Activated T-helper 1 cell treated with anti-CD3 and anti-CD28 coated beads, Interleukin-12 subunit alpha, Interleukin-12 subunit beta, Interleukin-2, Interleukin-4 antibody, amounts not matched to agents 30 ng/mL and 10 ng/mL and 1 ng/mL, durations not matched to agents 14 hours and 24 hours and 36 hours (primary cell): ENCODE measurements at places on chromosomes 6 and 20. TPM values are rescaled to one million over a fixed set of nuclear protein-coding genes. Genes with fewer than 3 reads are reported as not detected.
A peak's percentile ranks its signal among the peaks of the same experiment; 100 is the strongest.

DNA sequence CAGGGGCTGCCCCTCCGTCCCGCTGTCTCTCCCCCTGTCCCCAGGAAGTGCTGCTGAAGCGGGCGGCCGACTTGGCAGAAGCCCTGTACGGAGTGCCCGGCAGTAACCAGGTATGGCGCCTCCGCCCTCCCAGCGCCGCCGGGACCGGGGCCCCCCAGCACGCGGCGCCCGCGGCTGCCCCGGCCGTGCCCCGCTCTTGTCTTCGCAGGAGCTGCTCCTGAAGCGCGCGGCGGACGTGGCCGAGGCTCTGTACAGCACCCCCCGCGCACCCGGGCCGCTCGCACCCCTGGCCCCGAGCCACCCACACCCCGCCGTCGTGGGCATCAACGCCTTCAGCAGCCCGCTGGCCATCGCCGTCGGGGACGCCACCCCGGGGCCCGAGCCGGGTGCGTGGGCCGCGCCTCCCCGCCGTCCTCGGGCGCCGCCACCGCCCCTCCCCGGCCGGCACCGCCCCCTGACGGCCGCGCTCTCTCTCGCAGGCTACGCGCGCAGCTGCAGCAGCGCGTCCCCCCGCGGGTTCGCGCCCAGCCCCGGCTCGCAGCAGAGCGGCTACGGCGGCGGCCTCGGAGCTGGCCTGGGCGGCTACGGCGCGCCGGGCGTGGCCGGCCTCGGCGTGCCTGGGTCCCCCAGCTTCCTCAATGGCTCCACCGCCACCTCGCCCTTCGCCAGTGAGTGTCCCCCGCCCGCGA, 48.4 kb downstream of the CPXM1 start:
- peak; percentile 43 for DNase-seq

GRCh38 chr20:63234693-63235398, 859 bp upstream of the BIRC7 start:
- no peak for DNase-seq

The PIGT gene
- 89.8 and 90.6 TPM in 2 replicates for total RNA-seq

- no peak for DNase-seq
Observed at GRCh38 chr20:49862607-49863200, 50.1 kb downstream of the SLC9A8 start.

The TCF15 gene
- total RNA-seq: 0.13 TPM in 1 of 2 replicates, not detected in the other

DNA sequence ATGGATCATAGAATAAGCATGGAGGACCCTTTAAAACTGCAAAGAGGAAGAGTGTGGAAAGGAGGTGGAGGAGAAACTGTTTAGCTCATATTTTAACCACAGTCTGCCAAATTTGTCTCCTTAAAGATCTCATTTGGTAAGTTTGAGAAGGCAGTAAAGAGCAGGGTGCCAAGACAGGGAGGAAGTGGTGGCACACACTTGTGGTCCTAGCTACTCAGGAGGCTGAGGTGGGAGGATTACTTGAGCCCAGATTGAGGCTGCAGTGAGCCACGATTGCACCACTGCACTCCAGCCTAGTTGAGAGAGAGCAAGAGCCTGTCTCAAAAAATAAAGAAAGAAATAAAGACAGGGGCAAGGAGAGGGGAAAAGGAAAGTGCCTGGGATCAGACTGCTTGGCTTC, 16.8 kb upstream of the DCBLD1 start:
- DNase-seq: no peak

The SIM1 gene
- total RNA-seq: 0.02 and 0.13 TPM in 2 replicates

The MYL9 gene
- total RNA-seq: 0.26 TPM in 1 of 2 replicates, not detected in the other

GRCh38 chr6:86943819-86944407, 6.6 kb downstream of the HTR1E start:
- DNase-seq: no peak

The RAET1E gene
- total RNA-seq: not detected in 2 replicates

The TSPYL1 gene
- total RNA-seq: 41.8 and 43.5 TPM in 2 replicates

- no peak for DNase-seq
Observed at GRCh38 chr6:7148100-7148822, 40.5 kb downstream of the RREB1 start.

DNA sequence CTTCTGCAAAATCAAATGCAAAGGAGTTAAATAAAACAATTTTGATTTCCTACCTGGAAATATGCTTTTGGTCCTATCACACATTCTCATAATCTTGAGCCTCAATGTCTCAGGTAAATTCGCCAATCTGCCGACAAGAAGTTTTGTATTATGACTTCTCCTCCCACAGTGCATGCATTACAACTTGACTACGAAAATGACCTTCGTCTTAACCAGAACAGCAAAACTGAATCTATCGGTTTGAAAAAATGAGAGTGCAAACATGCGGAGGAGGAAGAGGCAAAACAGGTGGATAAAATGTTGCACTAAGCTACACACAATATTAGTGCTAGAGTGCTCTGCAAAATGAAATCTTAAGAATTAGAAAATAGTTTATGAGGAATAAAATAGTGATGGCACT, 43.4 kb downstream of the HIVEP2 start:
- DNase-seq: no peak

The SLC22A16 gene
- not detected in 2 replicates for total RNA-seq

GRCh38 chr20:58986286-58986967, 5.4 kb downstream of the NELFCD start:
- no peak for DNase-seq

The ARMC12 gene
- 0.24 and 0.41 TPM in 2 replicates for total RNA-seq

- DNase-seq: no peak
Observed at GRCh38 chr6:39935241-39935640, 979 bp upstream of the MOCS1 start.

The ULBP1 gene
- total RNA-seq: 0.91 and 0.99 TPM in 2 replicates

DNA sequence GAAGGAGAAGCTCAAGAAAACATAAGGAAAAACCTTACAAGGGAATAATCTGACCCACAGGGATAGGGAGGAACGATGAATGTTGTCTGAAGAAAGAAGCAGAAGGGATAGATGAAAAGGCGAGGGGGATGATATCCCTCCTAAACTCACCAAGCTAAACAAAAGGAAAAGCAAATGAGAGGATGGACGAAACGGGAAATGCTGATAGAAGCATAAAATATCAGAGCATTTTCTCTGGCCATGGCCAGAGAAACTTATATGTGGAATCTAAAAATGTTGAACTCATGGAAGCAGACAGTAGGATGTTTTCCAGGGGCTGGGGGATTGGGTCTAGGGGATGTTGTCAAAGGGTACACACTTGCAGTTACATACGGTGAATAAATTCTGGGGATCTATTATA, 148.4 kb upstream of the FOXQ1 start:
- DNase-seq: no peak

DNA sequence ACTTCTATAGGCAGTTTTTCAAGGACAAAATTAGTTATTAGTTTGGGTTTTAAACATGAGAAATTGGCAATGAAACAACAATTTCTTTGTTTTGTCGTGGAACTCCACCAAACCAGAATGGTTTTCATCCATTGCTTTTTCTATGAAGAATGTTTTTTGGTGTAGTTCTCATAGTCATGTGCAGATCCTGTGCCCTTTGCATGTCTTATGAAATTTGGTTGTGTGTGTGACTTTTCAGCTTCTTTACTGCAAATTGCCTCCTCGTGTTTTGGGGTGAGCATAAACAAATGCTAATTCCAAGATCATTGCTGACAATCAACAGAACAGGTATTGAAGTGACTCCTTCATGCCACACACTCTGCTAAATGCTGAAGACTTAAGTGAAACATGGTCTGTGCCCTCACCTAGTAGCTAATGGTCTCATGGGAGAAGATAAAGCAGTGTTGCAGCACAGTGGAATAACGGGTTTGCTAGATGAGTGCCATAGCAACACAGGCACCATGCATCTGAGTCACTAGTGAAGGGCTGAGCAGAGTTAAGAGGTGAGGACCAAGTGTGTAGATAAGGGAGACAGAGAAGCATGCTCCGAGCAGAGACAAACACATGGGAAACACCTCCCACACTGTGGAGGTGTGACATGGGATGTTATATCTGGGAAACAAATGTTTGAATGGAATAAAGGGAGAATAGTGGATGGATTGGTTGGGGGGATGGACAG, 120.0 kb downstream of the SLC16A10 start:
- DNase-seq: no peak

GRCh38 chr6:33344701-33345697, 27.5 kb upstream of the ZBTB22 start:
- DNase-seq: peak; percentile 59

The CDH4 gene
- not detected in 2 replicates for total RNA-seq

DNA sequence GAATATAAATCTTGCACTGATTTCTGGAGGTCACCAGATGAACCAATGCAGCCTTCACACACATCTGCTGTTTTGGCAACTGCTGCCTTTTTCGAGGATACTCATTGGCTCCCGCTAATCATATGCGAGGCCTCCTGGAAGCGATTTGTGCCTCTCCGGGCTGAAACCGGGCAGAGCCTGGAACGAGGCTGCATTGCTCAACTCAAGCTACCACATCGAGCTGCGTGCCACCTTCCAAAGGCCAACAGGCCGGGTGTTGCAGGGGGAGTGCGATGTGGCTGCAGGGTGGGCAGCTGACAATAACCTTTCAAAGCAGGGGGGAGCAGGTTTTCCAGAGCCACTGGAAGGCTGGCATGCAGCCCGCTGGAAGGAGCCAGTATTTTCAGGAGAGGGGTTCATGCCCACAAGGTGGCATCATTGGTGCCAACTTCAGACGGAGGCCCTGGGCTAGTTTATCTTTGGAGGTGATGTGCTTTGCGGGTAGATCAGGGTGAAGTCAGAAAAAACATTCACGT, 122.6 kb upstream of the IFNGR1 start:
- peak; percentile 19 for DNase-seq

The RHAG gene
- total RNA-seq: not detected in 2 replicates

The PLEKHG1 gene
- total RNA-seq: 0.27 and 0.80 TPM in 2 replicates
